ENCODE measurements at places on chromosomes 4 and X.

DNA sequence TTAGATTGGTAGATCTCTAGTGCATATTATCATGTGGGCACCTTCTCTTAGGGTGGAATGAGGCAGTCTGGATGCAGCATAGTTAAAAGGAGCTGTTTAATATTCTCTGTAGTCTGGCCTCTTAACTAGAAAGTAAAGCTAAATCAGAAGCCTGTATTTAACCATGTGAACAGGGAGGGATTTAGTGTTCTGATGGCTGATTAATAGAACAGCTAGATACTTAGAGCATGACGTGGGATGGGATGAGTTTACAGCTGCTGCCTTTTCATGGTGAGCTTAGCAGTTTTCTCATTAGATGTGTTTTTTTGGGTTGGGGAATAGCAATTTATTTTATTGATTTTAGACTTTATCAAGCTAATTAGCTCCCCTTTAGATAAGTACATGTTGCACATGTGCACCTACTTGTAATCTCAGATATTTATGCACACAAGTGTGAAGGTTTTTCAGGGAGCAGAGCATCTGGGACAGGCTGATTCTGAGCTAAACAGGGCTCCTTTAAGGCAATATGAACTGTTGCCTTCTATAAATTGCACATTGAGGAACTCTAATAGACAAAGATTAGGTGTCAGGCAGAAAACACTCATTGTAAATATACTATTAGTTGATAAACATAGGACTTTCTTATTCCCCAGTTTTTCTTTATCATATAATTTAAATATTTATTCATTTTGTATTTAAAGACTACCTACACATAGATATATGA is 34.1 kb downstream of the YIPF6 start:
- DNase-seq = no peak

DNA sequence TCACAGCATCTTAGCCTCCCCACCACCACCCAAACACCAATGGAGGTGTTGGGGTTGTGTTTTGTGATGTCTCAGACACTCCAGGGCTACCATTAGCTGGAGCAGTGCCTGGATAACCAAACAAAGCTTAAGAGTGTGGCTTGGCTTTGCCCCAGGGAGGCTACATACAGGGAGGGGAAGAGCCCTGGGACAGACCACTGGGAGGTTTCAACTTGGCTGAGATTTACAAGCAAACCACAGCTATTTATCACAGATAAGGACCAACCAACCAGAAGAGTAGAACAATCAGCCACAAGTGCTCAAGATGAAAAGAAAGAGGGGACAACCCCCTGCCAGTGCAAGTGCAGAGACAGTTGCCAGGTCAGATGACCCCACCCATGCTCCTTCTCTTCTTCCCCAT is 24.1 kb downstream of the SOX3 start:
- no peak for DNase-seq

- DNase-seq = no peak
These were observed 35.7 kb downstream of the DIPK2B start for GRCh38 chrX:45164995-45165394.

- no peak for DNase-seq
These were observed 335.7 kb downstream of the FSTL5 start for GRCh38 chr4:161828061-161828460.

DNA sequence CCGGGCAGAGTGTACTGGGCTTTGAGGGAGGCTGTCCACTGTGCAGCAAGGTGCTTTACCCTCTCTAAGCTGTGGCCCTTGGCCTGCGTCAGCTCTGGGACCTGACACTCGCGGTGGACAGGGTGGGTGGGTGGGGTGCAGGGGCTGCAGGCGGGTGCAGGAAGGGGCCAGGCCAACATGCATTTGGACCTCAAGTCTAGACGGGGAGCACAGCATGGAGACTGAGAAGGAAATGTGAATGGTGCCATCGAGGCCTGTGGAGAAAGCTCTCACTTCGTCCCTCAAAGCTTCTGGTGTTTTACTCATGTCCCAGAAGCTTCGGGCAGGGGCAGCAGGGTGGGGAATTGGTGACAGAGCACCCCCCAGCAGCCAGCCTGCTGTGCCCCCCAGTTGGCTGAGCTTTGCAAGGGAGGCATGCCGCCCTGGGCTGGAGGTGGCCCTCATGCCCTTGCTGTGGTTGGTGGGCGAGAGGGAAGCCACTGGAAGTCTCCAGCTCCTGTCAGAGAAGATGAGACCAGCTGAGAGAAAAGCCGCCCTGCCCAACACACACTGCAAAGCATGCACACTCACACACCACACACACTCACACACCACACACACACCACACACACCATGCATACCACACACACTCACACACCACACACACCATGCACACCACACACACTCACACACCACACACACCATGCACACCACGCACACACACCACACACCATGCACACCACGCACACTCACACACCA is 12.3 kb downstream of the PNMA6E start:
- no peak for DNase-seq

- DNase-seq = no peak
These were observed 39.3 kb upstream of the FAM47B start for GRCh38 chrX:34903316-34903715.

DNA sequence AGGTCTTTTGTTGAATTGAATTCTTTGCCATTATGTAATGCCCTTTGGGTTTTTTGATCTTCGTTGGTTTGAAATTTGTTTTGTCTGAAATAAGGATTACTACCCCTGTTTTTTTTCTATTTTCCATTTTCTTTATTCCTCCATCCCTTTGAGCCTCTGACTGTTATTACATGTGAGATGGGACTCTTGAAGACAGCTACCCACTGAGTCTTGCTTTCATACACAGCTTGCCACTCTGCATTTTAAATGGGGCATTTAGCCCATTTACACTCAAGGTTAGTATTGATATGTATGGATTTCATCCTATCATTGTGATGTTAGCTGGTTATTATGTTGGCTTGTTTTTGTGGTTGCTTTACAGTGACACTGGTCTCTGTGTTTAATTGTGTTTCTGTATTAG is 736.2 kb upstream of the GRID2 start:
- no peak for DNase-seq

DNA sequence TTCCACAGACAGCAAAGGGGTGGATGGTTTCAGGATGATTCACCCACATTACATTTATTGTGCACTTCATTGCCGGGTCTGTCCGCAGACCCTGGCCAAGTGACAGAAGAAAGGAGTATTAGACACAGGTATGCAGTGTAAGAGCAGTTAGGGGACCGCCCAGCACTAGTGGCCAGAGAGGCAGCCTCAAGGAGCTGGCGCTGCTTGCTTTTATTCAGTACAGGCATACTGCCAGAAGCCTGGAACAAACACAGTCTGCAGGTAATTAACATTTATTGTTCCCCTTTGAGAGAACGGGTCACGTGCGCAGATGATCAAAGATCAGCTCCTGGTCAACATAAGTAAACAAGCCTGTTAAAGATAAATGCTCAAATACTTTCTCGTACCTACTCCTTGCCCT is 1639.0 kb upstream of the IGFBP7 start:
- DNase-seq = no peak

DNA sequence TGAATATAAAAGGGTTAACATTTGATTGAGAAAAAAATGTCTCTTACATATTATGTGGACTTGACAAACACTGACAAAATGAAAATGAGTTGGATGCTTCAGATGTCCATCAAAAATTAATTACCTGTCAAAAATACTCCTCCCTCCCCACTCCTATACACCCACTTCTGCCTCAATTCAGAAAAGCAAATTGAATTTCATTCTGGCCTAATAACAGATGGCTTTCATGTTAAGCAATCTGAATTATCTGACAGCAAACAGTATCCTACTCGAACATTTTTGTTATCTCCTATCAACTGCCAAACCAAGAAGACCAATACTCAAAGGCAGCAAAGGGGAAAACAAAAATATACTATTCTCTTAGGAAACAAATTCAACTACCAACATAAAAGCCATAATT is 44.0 kb downstream of the ATP8A1 start:
- no peak for DNase-seq

DNA sequence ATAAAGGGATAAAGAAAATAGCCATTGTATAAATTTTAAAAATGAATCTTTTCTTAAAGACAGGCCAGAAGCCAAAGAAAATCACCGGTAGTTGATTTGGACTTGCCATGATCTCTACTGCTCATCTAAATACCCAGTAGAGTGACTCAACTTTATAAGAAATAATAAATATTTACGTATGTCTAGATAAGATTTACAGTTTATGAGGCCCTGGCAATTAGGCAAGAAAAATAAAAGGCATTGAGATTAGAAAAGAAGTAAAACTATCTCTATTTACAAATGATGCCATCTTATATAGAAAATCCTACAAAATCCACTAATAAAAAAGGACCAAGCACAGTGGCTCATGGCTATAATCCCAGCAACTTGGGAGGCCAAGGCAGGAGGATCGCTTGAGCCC is 765.5 kb upstream of the HTR2C start:
- no peak for DNase-seq

DNA sequence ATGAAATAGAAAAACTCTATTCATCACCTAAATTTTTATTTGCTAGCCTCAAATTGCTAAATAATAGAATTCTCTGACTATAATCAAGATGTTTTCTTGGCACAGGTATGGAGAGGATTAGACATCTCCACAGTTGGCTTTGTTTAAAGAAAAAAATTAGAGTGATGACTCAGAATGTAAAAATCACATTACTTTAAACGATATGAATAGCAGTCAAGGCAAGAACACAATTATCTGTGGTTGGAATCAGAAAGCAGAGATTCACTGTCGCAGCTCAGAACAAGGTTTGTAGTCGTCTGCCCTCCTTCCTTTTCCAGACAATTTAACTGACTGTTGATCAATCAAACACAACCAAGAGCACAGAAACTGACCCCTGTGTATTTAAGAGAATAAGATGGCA is 32.2 kb upstream of the CCKAR start:
- DNase-seq = peak; percentile 19

DNA sequence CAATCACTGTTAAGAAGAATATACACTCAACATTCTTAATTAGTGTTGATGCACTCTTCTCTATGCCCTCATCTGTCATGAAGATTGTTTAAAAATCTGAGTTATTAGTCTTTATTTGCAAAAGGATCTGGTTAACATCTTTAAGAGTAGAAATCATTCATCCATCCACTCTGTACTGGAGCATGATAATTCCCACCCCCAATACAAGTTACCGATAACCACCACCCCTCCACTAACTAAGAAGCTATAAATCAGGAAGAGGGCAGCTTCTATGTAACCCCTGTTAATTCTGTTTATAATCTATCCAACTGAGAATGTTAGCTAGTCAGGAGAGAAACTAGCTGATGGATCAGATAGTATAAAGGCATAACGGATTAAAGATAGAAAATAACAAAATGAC is 34.5 kb downstream of the RAB28 start:
- no peak for DNase-seq

DNA sequence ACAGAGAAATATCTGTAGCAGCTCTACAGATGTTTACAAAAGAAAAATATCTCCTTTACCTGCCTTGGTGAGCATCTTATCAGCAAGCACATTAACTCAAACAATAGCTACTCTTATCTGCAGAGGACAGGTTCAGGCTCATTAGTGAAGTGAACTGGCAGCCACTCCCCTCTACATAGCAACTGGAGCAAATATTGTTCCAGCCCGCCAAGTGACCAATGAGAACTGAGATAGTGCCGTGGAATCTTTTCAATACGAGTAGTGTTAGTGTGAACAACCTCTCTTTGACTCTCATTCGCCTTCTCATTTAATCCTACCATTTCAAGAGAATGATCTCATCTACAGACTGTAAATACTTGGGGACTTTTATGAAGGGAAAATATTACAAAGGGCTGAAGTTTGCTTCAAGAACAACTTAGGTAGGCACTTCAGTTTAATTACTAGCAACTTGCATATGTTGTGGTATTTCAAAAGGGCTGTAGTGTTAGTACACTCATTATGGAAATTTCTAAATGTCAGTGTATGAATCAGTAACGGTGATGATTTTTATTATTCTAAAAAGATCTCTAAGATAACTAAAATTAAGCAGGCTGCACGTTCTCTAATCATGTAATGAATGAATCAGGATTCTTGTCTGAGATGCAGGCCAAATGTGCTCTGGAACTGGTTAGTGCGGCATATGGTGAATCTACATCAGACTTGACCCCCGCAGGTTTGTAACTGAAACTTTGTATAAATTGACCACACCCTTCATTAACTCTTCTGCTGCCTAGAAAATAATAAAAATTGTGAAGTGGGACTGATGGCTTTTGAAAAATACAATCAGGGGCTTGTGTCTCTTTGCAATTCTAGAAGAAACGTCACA is 72.4 kb downstream of the PALLD start:
- DNase-seq = no peak

DNA sequence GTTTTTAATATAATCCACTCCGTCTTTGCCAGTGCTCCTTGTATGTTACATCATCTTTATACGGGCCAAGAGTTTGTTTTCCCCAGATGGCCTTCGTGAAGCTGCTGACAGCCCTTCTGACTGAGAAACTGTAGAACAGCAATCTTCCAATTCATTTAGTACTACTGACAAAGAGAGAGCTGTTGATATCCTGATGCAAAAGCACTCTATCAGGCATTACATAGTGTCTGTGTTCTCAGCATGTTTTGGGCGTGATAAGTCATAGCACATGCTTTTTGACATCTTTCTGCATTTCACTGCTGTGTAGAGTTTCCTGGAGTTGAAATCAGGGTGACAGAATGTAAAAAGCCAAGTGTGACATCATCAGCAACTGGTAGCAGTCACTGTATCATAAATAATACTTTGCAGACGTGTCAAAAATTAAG is 746.3 kb upstream of the FAM241A start:
- no peak for DNase-seq

GRCh38 chr4:8210616-8211015 is 11.5 kb downstream of the SH3TC1 start:
- DNase-seq = no peak

GRCh38 chr4:602559-602942 is 22.8 kb upstream of the PDE6B start:
- DNase-seq = no peak

DNA sequence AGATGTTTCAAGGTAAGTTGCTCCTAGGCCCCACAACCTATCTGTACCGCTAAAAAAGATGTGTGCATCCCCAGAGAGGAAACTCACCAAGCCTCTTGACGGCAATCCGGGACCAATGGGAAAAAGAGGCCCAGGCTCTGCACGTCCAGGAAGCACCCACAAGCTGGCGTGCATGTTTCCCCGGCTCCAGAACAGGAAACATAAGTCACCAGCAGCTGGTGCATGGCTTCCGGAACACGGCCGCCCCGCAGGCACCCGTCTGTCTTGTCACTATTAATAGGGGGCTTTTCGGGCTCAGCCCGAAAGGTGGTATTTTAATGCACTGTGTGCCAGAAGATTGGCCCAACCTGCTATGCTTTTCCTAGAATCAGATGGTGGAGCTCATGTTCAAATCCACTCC is 22.2 kb downstream of the CRMP1 start:
- DNase-seq = no peak

- no peak for DNase-seq
These were observed 85.5 kb downstream of the CAMK2D start for GRCh38 chr4:113675731-113676697.

GRCh38 chr4:159702200-159702599 is 599.3 kb downstream of the RAPGEF2 start:
- no peak for DNase-seq

GRCh38 chr4:119795986-119796578 is 167.5 kb upstream of the PDE5A start:
- no peak for DNase-seq

All from esophagus muscularis mucosa (tissue), 4 donors.